ENCODE measurements at places on chromosomes 16 and 17.

- no peak for DNase-seq
These were observed 3.6 kb upstream of the UTS2R start for GRCh38 chr17:82367724-82368524.

- DNase-seq, result no peak
These were observed 9.3 kb downstream of the NOD2 start for GRCh38 chr16:50702725-50703124.

DNA sequence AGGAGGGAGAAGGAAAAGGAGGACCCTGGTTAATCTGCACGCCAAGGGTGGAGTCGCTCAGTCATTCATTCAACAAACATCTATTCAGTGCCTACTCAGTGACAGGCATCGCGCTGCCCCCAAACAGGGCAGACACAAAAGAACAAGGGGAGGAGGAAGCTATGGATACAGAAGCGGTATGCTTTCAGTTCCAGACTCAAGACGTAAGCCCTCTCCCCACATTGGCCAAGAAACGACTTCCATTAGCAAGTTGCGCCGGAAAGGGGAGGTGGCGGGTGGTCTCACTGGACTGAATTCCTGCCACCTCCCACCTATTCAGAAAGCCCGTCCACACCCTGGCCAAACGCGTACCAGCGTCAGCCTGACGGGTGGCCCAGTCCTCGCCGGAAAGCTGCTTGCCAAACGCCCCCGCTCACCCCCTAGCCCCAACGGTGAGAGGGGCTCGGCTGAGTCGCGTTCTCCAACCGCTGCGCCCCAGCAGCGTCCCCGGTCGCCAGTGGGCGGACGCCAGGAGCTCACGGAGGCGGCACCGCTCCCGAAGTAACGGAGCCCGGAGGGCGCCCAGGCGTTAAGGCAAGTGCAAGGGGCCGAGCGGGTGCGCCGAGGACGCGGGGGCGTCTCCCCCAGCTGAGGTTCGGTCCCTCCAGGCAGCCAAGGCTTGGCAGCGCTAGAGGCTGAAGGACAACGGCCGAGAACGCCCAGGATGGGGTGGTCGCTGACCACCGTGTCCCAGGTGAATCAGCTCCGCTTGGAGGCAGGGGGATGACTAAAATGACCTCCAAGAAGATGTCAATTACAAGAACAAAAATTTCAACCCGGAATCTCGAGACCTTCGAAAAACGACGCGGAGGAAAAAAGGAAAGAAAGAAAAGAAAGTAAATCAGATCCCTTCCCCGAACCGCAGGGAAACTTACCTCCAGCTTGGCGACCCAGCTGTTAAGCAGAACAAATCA, 470.7 kb downstream of the SOX9 start:
- no peak for DNase-seq

DNA sequence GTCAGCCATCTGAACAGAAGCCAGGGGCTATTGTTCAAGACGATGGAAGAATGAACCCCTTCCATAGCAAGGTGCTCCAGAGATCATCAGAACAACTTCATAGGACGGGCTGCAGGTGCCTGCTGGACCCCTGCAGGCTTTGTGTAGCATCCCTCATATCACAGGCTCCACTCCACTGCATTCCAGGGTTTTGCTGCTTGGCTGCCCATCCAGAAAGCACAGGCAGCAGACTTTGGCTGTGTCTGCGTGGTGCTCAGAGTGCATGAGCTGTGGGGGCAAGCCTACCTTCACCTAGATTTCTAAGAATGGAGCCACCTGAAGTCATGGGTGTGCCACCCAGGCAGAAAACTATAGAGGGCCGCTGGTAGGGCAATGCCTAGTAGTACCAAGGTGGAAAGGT, 93.9 kb upstream of the NLRP1 start:
- DNase-seq, result no peak

DNA sequence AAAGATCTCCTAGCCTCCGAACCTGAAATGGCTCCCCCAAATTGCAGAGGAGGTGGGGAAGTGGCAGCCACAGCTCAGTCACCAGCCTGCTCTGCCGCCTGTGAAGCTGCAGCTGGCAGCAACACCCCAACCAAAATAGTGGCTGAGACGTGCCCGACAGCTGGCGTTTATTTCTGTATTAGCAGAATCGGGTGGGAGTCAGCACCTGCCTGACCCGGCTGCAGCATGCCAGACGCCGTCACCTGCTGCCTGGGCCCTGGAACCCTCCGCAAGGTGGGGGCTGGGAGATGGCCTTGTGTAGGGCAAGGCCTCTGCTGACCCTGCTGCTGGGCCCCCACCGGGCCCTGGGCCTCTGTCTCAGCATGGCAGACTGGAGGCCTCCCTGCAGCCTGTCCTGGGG, 17.5 kb upstream of the PABPN1L start:
- no peak for DNase-seq

DNA sequence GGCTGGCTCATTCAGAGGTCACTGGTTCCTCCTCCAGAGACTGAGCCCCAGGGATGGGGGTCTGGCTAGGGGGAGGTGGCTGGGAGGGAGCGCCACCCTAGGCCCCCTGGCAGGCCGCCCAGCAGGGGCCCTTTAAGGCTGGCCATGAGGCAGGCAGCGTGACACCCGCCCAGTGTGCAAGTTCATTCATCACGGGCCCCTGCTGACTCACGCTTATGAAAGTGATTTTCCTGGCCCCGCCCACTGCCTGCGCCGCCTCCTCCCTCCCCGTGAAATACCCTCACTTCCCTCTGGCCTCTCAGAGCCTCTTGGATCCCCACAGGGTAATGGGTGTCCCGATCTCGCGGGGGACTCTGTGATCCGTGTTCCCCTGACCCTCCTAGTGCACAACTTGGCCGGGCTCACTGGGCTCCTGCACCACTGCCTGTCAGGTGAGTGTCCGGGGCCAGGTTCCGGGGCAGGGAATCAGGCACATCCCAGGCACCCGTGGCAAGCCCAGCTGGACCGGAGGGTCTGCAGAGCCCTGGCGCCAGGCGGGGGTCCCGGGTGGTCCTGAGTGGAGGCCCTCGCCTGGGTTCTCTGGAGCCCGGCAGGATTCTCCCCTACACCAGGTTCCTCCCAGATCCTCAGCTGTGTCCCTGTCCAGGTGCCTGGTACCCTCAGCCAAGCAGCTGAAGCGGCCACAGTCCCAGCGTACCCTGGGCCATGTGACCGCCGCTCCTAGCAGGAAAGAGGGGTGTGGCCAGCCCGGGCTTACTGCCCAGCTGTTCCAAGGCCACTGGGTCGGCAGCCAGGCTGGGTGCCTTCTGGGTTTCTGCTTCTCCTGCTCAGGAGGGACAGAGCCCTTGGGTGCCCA, at the start of gene OSGIN1:
TSS of gene OSGIN1 (plus strand) at position 301 of the 856 bp plus-strand sequence. CDS start 4,432 bp downstream, outside the sequence.
- DNase-seq, result no peak

- no peak for DNase-seq
These were observed 30.1 kb upstream of the HAPSTR1 start for GRCh38 chr16:9061358-9061813.

- no peak for DNase-seq
These were observed 775 bp upstream of the PAGR1 start for GRCh38 chr16:29815032-29815721.

GRCh38 chr17:28657756-28658155, 4.0 kb downstream of the SDF2 start:
- DNase-seq, result no peak

- DNase-seq, result no peak
These were observed 453 bp upstream of the WFIKKN1 start for GRCh38 chr16:630249-630814.

- DNase-seq, result no peak
These were observed 69.2 kb upstream of the ALOX12 start for GRCh38 chr17:6926667-6927066.

- no peak for DNase-seq
These were observed 37.5 kb downstream of the MPRIP start for GRCh38 chr17:17079761-17080160.

- DNase-seq, result no peak
These were observed 6.9 kb upstream of the DHRS7B start for GRCh38 chr17:21119919-21120249.

DNA sequence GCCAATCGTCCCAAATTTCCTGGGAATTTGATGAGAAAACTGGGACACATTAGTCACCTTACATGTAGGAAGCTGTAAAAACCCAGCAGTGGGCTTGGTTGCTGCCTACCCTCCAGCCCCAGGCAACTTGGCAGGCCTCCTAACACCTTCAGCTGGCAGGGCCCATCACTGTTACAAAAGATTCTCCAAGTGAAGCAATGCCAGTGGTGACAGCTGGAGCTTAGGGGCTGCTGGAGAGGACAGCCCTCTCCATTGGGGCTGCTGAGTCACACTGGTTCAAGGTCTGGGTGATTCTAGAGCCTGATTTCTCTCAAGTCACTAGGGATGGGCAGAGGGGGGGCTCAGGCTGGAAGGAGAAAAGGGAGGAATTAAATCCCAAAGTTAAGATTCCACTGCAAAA, 180.6 kb downstream of the COPRS start:
- no peak for DNase-seq

DNA sequence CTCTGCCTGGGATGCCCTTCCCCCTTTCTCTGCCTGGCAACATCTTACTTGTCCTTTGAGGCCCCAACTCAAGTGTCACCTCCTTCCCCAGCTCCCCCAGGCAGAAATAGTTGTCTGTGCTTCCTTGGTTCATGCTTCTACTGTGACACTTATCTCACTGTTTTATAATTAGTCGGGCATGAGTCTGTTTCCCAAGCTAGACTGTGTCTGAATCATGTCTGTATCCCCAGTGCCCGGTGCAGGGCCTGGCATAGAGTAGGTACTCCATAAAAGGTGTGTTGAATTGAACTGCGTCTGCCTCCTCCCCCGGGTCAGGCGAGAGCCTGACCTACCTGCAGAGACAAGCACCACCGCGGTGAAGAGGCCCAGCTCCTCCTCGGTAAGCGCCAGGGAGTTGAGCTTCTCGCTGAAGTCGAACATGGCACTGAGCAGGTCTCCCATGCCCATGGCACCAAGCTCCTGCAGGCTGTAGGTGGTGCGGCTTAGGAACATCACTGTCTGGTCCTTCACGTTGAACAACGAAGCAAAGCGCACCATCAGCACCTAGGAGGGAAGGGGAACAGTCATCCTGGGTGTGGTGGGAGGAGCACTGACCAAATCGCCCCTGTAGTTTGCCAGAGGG, 6.7 kb downstream of the NR1D1 start:
- no peak for DNase-seq

GRCh38 chr17:12624211-12624610, 41.5 kb upstream of the MYOCD start:
- DNase-seq, result no peak

GRCh38 chr17:4795168-4795567, 796 bp upstream of the PSMB6 start:
- no peak for DNase-seq

DNA sequence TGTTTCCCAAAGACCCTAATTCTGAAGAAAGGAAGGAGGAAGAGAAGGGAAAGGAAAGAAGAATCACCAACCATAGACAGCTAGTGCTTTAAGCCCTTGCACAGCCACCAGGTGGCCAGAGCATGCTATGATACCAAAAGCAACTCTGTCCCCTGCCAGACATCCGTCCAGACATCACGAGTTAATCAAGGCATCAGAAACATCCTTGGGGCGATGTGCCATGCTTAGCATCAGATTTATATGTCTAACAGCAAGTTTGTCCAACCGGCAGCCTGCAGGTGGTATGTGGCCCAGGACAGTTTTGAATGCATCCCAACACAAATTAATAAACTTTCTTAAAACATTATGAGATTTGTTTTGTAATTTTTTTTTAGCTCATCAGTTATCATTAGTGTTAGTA, 2.9 kb upstream of the CRYBA1 start:
- DNase-seq, result no peak

All from NCI-H187 treated with DMSO at 0.1 percent for 48 hours (cell line).